ENCODE measurements at places on chromosomes 2 and 18. TPM values are rescaled to one million over a fixed set of nuclear protein-coding genes. Genes with fewer than 3 reads are reported as not detected.

The RAPGEF4 gene
- not detected for polyA plus RNA-seq

The FSHR gene
- polyA plus RNA-seq: not detected

The HAAO gene
- polyA plus RNA-seq: 15.0 TPM

The CD28 gene
- 0.21 TPM for polyA plus RNA-seq

The POTEJ gene
- polyA plus RNA-seq: not detected

The IAH1 gene
- polyA plus RNA-seq: 84.0 TPM

The TMEM163 gene
- not detected for polyA plus RNA-seq

The TRIM43 gene
- not detected for polyA plus RNA-seq

The MGAT4A gene
- 35.9 TPM for polyA plus RNA-seq

DNA sequence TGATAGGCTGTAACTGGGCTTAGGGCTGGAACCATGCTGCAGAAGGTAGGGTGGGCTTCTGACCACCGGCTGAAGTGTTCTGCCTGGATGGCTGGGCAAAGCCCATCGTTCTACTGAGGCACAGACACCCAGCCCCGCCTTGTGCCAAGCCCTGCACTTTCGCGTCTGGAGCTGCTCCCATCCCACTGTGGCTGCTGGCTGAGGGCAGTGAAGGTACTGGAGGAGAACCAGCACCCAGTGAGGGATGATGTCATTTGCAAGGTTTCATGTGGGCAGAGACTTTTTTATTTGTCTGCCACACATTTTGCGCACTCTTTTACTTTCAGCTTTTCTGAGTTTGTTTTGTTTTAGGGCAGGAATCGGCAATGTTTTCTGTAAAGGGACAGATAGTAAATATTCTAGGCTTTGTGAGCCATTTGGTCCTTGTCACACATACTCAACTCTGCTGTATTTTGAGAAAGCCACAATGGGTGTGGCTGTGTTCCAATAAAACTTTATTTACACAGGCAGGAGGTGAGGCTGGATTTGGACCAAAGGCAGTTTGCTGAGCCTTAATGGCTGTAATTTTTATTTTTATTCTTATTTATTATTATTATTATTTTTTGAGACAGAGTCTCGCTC, 85.6 kb downstream of the ASB1 start:
- no peak for DNase-seq

- DNase-seq: peak; percentile 73
Measured at GRCh38 chr2:219356834-219357233, 24.3 kb upstream of the RESP18 start.

DNA sequence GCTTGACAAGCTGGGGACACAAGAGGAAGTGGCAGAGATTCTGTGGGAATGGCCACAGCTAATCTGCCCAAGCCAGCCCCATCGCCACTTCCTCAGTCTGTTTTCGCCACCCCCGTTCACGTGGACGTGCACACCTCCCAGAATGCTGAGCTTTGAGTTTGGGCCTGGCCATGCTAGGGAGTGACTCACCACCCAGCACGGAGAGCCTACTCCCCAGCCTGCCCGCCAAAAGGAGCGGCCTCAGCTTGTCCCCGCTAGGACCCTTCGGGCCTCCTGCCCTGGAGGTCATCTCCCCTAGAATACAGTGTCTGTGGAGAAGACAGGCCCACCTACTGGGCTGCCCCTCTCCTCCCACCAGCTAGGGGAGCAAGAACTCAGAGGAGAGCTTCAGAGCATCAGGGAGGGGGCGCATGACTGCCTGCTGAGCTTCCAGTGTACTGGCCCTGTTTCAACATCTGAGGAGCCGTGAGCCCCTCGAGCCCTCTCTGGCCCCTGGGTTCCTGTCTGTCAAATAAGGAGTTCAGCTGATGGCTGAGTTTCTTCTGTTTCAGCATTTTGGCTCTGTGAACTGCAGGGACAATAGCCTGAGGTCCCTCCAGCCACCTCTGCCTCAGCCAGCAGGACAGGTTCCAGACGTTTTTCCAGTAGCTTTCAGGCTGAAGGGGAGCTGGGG, 5.1 kb downstream of the SLC35F6 start:
- DNase-seq: peak; percentile 94

GRCh38 chr2:212733273-212733672, 194.7 kb upstream of the ERBB4 start:
- no peak for DNase-seq

DNA sequence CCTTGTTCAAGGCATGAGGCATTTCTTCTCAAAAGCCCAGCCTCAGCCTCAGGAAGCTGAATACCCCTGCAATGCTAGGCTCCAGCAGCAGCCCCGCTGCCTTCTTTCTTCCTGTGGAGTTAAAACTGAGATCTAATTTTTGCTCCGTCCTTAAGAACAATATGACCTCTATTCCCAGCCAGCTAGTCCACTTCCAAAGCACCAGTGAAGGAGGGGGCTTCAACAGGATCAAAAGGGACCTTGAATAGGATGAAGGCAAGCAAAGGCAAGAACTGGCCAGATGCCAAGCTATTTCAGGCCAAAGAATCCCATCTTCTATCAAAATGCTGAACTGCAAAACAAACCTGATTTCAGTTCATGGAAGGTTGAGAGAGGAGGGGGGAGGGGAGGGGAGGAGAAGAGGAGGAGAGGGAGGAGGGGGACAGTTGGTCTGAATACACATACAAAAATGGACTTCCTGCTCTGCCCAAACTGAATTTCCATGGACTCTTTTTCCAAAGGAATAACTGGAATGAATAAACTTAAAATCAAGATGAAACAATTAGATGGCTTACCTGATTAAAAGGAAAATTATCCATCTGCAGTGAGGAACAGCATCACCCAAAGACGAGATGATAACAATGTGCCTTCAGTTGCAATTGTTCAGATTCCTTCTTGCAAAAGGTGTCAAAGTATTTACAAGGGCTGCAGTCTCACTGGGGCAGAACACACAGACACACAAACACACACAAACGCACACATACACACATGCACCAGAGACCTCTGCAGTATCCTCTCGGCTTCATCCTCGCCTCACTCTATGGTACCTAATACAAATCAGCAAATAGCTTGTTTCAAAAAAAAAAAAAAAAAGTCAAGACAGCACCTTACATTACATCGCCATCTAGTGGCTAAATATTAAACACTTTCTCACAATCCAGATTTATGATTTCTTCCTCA, at the start of gene SCN1A:
Gene SCN1A (minus strand): TSS at position 804 of the 939 bp plus-strand sequence. CDS start 54,399 bp downstream, outside the sequence.
- DNase-seq: peak; percentile 20

DNA sequence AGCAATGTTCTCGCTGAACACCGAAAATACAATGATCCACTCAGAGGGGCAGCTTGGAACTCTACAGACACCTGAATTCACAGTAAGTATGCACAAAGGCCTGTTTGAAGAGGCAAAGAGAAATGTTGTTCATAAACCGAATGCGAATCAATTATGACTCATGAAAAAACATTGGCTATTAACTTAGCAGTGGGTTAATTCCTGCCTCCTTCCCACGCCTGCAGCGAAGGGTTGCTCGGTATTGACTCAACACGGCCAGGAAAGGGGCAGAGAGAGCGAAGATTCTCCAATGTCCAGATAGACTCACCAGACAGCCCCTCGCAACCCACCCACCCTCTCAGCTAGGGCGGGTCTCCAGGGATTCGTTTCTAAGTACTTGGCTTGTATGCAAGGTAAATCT, 9.4 kb downstream of the CRACDL start:
- DNase-seq: no peak

DNA sequence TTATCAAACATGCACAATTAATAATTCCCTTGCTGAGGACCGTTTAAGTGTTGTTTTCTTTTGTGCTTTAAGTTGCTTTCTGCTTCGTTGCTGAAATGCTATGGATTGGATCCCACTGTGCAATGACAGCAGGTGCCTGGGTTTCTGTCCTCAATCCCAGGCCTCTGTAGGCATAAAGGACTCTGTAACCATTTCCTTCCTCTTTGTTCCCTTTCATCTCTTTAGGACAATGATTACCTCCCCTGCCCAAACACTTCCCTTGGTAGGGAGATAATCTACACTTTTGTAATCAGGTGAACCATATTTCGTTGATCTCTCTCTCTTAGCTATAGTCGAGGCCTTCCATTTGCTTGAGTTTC, 58.6 kb upstream of the LYPD6B start:
- no peak for DNase-seq

DNA sequence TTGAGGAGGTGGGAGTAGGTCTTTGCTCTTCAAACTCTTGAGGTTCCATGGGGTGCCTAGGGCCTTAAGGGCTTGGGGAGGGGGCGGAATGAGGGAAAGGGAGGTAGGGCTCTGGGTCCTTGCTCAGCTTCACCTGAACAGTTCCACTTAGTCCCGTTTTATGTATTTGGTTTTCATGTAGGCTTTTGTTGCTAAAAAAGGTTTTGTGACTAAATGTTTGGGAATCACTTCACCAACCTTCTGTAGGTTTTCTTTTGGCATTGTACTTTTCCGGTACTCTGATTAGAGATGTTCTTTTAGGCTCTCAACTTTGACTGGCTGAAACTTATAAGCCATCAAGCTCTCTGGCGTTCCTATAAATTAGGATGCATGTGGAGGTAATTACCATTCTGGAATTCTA, 108.1 kb downstream of the MYCN start:
- DNase-seq: no peak

- peak; percentile 23 for DNase-seq
Measured at GRCh38 chr2:239381709-239382134, 19.1 kb downstream of the HDAC4 start.

GRCh38 chr18:24964216-24964615, 387.8 kb downstream of the ZNF521 start:
- peak; percentile 27 for DNase-seq

DNA sequence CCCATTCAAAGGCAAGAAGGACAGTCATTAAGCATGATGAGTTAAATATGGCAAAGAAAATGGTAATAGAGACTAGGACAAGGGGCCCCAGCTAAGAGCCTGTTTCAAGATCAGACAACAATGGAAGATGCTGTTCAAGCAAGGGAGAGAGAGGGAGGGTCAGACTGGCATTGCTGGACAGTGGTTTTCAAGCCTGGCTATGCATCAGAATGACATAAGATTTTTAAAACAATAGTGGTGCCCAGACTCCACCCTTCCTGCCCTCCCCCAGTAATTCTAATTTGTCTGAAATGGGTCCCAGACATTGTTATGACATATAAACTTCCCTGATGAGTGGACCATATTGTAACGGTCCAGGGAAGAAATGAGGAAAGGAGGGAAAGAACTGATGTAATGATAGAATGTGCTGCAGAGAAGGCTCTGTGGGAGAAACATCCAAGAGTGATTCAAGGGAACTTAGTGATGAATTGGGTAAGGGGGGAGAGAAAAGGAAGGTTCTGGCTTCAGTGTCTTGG, 112.9 kb upstream of the TRIB2 start:
- no peak for DNase-seq

DNA sequence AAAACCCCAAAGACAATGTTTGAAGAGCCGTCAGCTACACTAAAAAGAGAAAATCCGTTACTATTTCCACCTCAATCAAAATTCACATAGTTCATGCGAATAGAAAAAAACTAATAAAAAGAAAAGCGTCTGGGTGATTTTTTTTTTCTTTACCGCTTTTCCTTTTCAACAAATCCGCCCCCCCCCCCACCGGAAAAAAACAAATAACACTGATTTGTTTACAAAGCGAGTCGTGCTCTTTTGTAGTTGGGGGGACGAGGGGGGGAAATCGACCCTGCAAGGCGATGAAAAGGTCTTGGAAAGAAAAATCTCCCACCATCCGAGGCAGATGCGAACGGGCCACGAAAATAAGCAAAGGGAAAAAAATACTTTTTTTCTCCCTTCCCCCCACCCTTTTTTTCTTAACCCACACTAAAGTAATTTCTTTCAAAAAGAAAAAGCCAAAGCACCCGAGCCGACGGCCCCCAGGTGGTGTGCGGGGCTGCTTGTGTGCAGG, 638 bp downstream of the ZNF521 start:
- no peak for DNase-seq

DNA sequence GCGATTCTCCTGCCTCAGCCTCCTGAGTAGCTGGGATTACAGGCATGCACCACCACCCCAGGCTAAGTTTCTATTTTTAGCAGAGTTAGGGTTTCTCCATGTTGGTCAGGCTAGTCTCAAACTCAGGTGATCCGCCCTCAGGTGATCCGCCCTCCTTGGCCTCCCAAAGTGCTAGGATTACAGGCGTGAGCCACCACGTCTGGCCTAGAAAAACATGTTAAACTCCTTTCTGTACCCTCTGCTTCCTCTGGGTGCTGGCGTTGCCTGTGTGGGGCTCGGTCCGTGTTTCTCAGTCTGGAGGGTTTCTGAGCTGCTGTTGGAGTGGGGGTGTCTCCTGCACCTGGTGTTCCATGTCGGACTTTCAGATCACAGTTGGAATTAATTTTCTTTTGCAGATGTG, 17.9 kb downstream of the LDLRAD4 start:
- no peak for DNase-seq

DNA sequence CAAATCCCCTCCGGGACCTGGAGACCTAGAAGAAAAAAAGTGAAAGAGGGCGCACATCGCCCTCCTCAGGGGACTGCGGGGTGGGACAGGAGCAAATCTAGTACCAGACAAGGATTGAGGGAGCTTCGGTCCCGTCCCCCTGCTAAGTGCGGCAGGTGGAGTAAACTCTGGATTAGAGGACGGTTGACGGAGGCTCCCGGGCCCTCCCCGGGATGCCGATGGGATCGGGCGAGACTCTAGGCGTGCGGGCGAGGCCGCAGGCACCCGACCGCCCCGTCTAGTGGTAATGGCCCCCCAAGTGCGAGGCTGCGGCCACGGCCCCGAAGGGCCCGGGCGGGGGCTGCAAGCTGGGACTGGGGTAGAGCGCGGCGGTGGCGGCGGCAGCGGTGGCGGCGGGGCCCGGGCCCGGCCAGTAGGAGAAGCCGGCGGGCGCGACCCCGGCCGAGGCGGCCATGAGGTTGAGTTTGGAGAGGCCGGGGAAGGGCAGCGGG, 3.5 kb downstream of the FEV start:
- DNase-seq: no peak

GRCh38 chr2:164852086-164852485, 10.5 kb upstream of the COBLL1 start:
- DNase-seq: no peak

DNA sequence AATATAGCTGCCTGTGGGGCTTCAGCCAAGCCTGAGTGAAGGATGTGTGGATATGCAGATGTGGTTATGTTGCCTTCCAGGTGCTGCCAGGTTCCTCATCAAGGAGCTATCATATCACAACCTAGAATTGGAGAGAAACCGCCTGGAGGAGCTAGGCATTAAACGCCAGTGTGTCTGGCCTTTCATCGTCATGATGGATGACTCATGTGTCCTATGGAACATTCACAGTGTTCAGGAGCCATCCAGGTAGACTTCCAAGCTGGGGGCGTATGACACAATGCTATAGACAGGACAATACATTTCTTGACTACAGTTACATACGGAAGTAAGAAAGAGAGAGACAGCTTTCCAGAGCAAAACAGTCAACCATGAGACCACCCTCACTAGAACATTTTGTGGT, 86.8 kb downstream of the ESCO1 start:
- DNase-seq: no peak

DNA sequence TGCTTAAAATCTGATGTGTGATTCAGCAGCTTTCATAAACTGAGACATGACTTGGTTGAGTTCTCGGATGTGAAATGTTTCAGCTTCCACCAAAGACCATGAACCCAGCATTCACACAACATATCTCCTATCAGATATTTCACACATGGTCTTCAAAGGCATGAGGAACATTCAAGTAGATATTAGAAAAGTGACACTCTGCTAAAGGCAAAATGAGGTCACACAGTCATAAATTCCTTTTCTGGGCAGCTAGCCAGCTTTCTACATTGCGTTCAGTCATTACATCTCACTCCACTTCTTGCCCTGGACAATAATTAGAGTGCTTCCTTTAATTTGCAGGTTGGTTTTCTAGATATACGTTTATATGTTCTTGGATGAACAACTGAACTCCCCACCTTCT, 96.7 kb downstream of the GAREM1 start:
- no peak for DNase-seq
